Stimulated activated CD8-positive, alpha-beta memory T cell treated with anti-CD3 and anti-CD28 coated beads, Interleukin-7, amount 100 ng/mL, for 1 hour (primary cell): ENCODE measurements at places on chromosomes 1 and 21.

DNA sequence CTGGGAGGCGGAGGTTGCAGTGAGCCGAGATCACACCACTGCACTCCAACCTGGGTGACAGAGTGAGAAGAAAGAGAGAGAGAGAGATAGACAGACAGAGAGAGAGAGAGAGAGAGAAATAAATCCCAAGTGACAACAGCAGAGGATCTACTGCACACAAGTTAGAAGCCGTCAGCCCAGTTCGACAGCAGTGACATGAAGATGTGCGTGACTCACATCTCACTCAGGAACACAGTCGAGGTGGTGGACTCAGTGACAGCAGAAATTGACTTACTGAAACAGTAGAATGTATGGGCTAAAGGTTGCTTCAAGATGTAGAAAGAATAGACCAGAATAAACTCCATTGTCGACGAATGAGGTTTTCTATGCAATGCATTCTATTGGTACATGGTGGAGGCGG, 77.0 kb upstream of the KRTAP19-8 start:
- DNase-seq: no peak

- no peak for DNase-seq
Observed at GRCh38 chr1:44119525-44119924, 904 bp downstream of the KLF17 start.

DNA sequence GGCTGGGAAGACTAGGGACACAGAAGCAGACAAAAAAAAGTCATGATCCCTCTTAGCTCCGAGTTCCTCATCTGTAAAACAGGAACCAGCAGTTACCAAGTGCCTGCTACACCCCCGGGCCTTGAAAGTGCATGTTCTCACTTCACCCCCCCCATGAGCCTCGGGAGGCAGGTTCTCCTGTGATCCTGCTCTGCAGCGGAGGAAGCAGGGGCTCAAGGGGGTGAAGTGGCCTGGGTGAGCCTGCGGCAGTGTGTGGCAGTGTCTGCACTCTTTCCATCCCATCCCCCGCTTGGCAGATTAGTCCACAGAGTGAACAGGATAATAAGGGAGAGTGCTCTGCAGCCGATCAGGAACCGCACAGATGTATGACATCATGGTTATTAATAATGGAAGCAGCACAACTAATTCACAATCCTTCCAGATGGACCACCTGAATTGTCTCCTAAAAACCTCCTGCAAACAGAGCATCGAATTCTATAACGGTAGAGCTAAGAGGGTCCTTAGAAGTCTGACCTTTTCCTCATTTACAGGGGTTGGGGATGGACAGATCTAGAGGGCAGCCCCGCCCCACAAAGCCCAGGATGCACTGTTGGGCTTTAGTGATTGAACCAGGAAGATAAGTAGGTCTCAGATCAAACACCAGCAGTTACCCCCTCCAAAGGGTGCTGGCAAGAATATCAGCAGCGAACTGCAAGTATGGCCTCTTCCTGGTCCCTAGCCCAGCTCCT, 174.1 kb upstream of the EDN2 start:
- DNase-seq: no peak

GRCh38 chr1:43062527-43063095, 103.9 kb upstream of the SLC2A1 start:
- no peak for DNase-seq

DNA sequence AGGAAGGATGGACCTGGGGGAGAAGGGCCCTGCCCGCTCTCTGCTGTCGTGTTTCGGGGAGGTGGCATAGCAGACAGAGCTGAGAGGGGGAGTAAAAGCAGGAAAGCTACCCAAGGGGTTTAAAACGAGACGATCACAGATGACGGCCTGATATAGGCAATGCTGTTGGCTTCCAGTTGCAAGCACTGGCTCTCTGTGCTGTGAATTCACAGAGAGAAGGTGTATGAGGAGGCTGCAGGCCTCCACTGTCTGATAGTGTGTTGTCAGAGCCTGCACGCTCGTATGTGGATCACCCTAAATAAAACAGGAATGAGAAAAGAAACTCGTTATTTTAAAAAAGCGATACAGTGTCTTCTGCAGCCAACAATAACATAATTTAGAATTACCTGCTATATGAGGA, 57.4 kb downstream of the LGR6 start:
- no peak for DNase-seq

GRCh38 chr21:33971492-33972013, 55.9 kb upstream of the ATP5PO start:
- no peak for DNase-seq

DNA sequence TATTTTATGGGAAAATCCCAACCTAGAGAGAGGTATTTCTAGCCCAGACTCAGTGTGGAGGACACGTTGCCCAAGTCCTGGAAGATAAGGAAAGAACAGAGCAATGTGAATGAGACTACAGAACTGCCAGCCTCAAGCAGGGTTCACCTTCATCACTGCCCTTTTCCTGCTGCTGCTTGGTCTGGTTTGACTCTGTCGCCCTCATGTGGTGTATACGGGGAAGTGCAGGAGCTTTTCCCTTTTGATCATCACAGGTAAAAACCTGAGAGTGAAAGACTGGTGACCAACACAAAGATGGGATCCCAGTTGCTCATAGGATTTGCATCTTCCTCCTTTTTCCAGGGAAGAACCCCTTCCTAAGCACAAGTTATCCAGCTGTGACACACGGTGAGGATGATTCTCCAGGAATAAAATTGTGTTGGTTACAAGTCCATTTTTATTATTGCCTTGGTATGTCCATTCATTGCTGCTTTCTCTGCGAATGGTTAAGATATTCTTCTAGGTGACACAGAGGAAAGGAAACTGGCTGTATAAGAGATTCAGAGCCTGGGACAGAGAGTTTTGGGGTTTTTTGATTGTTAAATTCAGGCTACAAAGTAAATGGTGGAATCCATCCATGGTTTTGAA, 89.5 kb upstream of the CD53 start:
- DNase-seq: peak; percentile 32

DNA sequence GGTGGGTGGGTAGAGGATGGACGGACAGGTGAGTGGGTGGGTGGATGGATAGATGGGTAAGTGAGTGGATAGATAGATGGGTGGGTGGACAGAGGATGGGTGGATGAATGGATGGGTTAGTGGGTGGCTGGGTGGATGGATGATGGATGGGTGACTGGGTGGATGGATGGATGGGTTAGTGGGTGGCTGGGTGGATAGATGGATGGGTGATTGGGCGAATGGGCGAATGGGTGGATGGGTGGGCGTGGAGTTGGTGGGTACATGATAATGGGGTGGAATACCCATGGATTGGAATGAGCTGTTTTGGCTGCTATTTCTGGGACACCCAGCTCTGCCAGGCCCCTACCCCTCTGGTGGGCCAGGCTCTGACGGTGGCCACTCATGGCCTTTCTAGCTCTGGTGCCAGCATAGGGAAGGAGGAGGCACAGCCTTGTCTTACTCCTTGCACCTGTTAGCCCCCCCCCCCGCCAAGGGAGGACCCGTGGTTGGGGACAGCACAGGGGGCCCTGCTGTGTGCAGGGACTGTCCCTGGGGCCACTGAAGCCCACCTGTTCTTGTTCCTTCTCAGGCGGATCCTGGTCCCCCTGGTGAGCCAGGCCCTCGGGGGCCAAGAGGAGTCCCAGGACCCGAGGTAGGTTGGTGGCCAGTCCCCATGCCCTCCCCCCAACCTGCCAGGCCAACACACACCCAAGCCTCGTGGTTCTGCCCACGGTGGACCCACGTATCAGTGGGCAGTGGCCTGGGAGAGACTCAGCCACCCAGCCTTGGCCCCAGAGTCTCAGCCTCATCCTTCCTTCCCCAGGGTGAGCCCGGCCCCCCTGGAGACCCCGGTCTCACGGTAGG, 26.4 kb downstream of the COL6A2 start:
- no peak for DNase-seq

DNA sequence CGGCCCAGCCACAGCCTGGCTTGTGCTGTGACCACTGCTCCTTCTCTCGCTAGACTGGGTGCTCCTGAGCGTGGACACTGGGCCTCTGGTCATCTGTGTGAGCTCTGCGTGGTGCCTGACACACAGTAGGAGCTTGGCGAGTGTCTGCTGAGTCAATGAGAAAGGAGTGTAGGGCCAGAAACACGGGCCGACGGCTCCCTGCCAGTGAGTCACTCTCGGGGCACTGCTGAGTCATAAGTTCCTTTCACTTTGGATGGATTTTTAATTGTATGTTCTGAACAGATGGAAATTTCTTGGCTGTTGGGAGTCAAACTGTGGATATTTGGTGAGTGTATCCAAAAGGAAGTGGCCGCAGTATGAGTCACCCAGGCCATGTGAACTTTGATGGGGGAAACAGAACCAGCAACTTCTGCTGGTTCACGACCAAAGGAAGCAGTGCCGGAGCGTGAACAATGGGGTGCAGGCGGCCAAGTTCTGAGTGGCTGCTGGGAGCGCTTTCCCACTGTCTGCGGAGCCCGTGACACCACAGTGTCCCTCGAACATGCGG, 41.0 kb upstream of the COL18A1 start:
- DNase-seq: no peak

DNA sequence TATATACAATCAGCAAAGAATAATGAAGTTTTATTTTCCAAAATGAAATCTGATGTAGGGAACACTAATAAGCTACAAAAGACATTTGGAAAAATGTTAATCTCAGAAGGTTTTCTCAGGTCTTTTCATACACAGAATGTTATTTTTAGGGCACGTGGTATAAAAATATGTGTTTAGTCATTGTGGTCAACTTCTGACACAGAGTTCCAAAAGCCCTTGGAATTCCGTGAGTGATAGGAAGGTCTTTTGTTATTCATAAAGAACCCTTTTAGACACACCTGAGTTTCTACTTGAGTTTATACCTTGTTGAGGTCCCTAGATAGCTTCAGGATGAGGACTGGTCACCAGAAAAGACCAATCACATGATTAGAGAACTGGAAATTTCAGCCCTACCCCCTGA, 277.6 kb upstream of the NCAM2 start:
- DNase-seq: no peak

GRCh38 chr1:3003039-3003940, 18.0 kb upstream of the ACTRT2 start:
- DNase-seq: no peak

DNA sequence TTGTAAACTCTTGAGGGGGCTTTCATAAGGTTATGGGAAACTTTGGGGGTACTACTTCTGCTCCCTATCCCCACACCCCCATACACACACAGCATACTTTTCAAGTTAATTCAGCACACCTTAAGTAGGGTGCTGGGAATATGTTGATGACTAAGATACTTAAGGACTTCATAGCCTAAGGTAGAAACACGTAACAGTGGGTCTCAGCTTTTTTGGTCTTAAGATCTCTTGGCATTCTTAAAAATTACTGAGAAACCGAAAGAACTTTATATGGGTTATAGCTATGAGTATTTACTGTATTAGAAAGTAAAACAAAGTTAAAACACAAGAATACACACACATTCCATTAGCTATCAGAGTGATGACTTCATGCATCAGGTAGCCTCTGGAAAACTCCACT, 2.1 kb downstream of the OTUD3 start:
- DNase-seq: no peak

- no peak for DNase-seq
Observed at GRCh38 chr1:30731806-30732276, 8.5 kb upstream of the MATN1 start.

- DNase-seq: no peak
Observed at GRCh38 chr1:60886793-60887331, 195.5 kb upstream of the NFIA start.

DNA sequence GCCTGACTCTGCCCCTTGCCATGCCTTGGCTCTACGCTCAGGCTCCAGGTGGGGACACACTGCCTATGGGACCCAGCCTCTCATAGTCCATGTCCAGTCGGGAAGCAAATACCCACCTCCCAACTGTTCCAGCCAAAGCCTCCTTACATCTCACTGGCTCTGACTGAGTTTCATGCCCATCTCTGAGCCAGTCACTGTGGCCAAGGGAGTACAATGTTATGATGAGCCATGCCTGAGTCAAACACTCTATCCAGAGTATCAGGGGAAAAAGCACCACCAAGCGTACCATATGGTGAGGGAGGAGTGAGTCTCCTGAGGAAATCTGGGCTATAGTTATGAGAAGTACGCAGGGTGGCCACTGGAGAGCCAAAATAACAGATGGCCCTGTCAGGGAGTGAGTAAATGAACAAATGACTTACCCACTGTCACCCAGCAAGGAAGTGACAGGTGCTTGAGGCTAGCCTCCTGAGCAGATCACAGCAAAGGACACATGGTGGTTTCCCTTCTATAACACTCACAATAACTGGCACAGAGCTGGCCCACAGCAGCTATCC, 236.6 kb upstream of the GJB5 start:
- no peak for DNase-seq

DNA sequence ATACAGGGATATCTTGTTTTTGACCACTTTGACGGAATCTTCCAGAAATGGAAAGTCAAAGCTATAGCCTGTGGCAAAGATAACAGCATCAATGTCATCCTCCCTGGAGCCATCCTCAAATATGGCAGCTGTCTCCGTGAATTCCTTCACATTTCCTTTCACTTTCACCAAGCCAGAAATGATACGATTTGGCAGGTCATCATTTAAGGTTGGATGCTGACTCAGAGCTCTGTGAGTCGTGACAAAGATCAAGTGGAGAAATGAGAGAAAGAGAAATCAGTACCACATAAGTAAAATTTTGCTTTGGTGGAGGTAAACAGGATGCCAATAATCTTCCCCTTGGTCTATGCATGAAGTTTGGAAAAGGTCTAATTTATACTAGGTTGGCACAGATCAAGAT, 23.9 kb downstream of the FMO5 start:
- no peak for DNase-seq

GRCh38 chr1:91637539-91637994, 136.9 kb downstream of the CDC7 start:
- no peak for DNase-seq

DNA sequence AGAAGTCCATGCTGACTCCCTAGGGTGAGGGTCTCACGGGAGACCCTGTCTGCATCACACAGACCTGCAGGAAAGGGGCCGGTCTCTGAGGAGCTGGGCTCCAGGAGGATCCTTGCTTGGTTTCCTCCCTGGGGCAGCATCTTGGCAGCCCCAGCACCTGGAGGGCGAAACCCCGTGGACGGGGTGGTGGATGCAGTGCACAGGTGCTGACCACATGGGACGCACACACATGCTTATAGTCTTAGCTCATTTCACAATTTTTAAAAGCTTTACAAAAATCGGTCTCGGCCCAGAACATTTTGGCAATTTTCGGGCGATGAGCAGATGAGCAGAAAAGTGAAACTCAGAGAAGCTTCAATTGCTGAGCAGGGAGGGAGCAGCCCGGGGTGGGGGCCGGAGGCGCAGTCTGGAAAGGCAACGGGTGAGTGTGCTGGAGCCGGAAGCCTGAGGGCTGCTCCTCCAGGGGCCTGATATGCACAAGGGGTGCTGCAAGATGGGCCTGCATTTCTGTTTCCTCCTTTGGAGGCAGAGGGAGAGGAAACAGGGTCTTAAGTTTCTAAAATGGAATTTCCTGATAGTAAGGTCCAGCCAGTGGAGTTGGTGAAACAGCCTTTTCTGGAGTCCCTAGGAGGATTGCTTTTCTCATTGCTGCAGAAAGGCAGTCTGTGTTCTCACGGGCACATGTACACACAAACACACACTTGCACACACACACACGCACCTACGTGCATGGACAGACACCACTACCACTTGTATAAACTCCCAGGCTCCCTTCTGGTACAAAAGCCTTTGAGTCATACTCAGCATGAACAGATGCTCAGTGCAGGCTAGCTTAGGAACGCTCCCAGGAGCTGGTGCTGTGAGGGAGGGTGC, 60.6 kb downstream of the SCCPDH start:
- no peak for DNase-seq

- DNase-seq: no peak
Observed at GRCh38 chr1:221344693-221345092, 397.2 kb downstream of the DUSP10 start.
